Nephron progenitor cell (in vitro differentiated cells): ENCODE measurements at places on chromosomes 2 and 18.

DNA sequence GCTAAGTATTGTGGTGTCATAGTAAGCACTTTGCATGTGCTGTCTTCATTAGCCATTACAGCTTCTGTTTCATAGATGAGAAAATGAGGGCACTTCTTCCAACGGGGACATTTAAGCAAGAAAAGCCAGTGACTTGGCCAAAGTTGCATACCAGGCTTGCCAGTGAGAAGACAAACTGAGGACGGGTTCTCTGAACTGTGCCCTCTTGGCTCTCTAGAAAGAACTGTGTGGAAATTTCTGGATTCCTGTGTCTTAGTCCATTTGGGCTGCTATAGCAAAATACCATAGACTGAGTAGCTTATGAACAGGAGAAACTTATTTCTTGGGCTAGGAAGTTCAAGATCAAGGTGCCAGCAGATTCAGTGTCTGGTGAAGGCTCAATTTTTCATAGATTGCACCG, 13.3 kb downstream of the CTIF start:
- DNase-seq = no peak

DNA sequence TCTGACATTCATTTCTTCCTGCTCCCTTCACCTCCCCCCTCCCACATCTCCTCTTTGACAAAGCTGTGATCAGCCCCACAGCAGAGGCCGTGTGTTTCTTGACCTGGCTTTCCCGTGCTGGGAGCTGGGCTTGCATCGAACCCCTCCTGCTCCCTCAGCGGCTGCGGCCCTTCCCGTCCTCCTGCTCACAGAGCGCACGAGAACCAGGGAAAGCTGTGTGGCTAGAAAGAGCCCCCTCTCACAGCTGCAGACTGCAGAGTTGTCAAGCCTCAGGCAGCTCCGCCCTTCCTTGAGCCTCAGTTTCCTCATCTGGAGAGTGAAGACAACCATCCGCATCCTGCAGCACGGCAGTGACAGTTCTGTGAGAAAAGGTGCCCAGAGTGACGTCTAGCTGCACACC, 65.7 kb upstream of the GLI2 start:
- DNase-seq = no peak

DNA sequence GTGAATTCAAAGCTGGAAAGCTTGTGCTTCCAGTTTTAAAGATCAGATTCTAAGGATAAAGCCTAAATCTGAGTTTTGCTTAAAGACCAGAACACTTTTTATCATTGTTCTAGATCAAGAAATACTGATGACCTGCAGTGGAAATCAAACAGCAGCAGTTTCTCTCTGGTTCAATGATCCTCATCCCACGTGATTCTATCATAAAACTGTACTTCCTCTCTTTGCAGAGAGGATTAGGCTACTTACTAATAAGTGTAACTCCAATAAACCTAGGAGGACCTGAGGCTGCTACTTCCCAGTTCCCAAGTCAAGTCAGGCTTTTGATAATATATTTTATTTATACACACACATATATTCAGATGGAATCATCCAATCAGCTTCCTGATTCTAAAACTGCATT, 81.9 kb downstream of the TCF4 start:
- DNase-seq = no peak

DNA sequence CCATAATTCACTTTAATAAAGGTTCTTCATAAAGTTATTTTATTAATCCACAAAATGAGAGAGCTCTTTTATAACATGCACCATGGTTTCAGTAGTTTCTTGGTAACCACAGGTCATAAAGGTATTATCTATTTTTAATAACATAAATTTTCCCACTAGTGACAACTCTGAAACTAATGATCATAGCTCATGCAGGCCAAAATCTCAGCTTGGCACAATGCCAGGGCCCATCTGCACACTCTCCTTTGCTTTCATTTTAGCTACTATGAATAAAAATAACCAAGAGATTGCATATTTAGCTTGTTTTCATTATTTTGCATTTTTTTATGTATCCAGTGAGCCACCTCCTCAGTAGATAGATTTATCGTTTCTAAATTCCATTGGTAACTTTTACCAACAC, 691.8 kb upstream of the CHAC2 start:
- no peak for DNase-seq

DNA sequence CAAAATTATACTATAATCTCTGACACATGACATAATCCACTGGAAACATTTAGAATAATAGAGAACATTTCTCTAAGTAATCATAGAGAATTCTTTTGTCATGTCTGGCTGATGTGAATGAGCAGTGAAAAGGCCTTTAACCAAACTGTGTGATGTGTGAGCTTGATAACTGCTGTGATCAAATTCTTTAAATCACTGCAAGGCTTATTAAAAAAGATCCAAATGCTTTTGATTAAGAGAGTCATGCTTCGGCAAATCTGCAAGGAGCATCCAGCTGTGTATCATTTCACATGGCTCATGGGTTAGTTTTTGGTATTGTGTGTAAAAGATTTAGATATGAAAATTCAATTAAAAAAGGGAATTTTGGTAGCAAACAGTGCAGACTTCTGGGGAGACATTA, 58.6 kb upstream of the TFPI start:
- no peak for DNase-seq
